ENCODE measurements at places on chromosomes 2 and 18.

DNA sequence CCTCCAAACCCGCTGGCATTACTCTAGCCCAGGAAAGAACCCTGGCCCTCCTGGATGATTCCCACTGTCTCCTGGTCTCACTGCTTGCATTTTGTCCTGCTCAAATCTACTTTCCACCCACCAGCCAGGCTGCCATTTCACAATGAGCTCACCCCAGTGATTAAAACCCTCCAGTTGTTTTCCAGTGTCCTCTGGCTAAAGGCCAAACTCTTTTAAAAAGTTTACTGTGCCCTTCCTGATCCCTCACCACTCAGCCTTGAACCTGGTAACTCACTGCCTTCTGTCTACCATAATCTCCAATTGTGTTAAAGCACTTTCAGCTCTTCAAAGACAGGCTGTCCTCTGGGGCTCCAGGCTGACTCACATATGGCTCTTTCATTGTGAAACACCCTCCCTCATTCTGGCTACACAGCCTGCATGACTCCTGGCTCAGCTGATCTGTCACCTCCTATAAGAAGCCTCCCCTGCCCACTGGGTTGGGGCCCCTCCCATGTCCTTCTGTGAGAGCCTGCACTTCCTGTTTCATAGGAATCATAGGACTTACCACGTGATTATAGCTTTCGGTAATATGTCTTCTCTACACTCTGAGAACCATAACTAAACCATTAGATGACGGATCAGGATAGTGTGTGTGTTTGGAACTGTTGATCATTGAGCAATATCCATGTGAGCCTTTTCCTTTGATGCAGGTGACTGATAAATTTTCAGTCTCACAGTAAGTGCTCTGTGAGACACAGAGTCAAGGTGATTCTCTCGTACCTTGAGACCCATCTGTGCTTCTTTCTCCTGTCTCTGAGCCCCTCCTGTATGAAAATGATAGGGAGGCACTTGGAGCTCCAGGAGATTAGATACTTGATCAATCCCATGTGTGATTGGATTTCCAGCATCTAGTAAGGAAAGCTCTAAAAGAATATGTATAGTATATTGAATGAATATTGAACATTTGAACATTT, 590.8 kb upstream of the ID2 start:
- DNase-seq: peak; percentile 58

- DNase-seq: no peak
Observed at GRCh38 chr18:28161608-28162599, 15.0 kb downstream of the CDH2 start.

DNA sequence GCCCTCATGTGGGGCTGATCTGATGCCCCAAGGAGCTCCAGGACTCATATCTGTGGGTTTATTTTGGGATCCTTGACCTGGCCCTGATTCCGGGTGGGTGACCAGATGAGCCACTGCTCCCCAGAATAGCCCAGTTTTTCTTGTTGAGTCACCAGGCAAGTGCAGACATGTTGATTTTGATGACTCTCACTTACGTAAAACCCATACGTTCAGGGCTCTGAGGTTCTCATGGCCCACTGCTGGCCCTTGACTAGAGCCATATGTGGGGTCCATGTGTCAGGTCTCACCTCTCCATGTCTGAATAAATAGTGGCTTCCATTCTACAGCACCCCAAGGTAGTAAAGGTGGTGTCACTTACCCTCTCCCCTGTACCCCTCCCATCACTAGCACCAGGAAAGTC, 41.9 kb downstream of the CDC42EP3 start:
- DNase-seq: no peak

DNA sequence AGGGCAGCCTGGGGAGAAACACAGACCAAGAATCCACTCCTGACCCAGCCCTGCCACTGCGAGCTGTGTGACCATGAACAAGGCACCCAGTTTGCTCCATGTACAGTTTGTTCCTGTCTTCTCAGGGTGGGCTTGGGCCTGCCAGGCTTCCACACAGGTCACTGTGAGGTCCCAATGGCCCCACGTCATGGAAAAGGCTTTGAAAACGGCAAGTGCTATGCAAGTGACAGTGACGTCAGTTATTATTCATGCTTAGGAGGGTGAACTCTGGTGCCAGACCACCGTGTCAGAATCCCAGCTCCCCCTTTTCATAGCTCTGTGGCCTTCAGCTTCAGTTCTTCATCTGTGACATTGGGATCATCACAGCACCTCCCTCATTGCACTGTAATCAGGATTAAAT, 87.1 kb downstream of the TNS1 start:
- DNase-seq: no peak

DNA sequence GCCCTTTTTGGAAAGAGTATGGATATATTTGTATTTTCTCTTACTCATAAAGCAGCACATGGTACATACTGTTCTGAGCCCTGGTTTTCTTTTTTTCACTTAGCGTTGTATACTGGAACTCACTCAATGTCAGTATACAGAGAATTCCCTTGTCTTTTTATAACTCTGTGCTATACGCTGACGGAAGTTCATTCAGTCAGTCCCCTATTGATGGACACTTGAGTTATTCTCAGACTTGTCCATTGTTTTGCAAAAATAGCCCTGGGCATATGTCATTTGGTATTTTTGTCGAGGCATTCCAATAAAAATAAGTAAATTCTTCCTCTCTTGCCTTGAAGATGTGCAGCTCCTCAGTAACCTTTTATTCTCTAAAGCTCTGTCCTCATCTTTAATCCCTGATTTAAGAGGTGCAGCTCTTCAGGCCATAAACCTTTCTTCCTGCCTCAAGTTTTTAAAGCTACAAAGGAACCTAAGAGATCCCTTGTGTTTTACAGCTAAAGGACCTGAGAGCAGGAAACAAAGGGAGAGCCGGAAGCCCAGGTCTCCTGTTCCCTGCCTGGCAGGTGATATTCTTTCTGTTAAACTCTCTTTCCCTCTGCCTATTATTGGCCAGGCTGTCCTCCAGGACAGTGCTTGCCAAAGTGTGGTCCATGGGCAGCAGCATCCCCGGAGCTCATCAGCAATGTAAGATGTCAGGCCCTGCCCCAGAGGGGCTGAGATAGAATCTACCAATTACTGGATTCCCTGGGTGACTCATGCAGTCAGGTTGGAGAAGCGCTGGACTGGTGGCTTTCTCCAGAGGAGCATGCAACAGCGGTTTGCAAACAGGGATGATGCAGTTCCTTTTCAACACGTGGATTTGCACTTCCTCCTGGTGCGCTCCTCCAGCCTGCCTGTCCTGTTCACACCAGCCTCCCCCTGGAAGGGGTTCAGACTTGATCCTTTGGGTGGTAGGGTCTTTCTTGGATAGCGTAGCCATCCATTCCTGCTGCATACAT, 158.0 kb downstream of the NEDD4L start:
- DNase-seq: no peak

GRCh38 chr2:207037896-207038295, 98.6 kb downstream of the CPO start:
- DNase-seq: no peak

DNA sequence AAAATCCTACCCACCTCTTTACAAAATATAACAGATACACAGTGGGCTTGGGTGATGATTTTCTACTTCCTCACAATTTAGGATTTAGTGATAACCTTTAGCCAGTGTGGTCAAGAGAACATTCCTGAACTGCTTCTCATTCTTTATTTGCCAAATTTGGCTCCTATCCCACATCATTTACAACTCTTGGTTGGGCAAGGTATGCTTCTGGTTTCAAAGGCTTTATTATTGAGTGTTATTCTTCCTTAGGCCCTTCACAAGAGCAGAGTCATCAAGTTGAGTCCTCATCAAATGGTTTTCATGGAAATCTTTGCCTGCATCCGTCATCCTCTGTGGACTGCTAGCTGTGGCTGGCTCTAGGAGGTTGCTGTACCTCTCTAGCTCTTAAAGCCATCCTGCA, 472.0 kb upstream of the ETAA1 start:
- DNase-seq: no peak

DNA sequence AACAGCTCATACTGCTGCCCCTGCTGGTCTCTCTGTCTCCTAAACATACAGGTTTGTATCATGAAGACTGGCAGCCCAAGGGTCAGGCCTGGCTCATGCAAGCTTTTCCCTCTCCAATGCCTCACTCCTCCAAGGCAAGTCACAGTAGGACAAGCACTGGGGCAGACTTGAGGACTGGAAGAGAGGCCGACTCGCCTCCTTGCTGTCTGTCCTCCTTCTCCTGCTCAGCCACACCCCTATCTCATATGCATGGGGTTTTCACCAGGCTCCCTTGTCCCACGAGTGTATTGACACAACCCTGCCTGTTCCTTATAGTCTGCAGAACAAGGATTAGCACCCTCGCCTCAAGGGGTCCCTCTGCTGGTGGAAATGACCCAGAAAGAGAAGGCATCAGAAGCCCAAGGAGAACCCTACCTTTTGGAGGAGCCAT, 223.7 kb downstream of the SOX11 start:
- no peak for DNase-seq

DNA sequence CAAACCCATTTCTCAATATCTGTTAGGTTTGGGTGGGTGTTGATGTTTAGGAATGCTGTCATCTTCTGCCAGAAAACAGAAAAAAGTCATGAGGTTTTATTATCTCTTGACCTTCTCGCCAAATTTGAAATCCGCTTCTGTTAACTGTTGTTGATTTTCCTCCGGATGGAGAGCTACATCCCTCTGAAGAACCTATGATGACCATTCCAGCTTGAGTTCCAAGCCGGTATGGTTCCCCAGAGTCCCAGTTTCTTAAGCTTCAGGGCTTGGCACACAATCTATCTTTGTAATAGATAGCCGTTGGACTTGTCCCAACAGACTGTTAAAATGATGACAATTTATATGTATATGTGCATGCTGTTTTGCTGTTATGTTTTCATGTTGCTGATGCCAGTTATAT, 1201.0 kb downstream of the LRP1B start:
- no peak for DNase-seq

- DNase-seq: no peak
Observed at GRCh38 chr18:9587924-9588323, 26.4 kb downstream of the PPP4R1 start.

DNA sequence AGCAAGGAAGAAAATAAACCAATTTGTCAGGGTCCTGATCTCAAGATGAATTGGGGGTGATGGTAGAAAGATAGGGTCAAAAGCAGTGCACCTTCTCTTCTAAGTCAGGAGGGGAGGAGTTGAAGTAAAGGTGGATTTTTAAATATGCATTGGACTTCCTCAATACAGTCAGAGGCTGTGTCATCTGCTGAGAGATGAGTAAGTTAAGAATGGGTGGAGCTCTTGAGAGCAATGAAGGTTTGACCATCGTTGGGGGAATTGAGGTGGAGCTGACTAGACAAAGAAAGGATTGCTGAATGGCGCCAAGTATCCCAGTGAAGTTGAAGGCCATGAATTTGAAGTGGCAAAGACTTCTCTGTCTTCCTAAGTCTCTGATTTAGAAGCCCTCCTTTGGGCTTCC, 18.4 kb upstream of the CPO start:
- DNase-seq: no peak

DNA sequence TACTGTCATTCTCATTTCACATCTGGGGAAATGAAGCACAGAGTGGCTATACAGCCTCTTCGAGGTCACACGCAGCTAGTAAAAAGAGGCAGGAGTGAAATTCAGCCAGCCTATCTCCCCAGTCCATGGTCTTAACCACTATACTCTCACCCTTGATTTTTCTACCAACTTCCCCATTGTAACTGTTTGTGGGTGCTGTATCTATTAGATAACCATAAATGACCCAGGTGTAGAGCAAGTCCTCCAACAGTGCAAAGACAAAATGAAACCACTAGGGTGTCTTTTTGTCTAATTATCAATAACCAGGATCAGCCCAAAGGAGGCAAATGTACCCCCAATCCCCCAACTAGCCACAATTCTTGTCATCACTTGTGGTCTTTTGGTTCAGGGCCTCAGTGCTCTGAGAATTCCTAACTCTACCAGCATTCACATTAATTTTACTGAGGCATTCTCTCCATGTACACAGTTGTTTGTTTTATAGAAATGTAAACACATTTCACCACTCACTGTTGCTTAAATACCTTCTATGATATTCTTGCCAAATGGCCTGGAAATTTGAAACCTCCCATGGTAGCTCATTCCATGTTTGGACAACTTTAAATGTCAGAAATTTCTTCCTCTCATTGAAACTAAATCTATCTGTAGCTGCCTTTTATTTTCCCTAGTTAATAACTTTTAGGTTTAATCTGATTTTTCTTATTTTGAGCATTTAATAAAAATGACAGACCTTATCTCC, 58.7 kb downstream of the SLC40A1 start:
- no peak for DNase-seq

GRCh38 chr18:74459889-74460288, 2.8 kb upstream of the DIPK1C start:
- no peak for DNase-seq

DNA sequence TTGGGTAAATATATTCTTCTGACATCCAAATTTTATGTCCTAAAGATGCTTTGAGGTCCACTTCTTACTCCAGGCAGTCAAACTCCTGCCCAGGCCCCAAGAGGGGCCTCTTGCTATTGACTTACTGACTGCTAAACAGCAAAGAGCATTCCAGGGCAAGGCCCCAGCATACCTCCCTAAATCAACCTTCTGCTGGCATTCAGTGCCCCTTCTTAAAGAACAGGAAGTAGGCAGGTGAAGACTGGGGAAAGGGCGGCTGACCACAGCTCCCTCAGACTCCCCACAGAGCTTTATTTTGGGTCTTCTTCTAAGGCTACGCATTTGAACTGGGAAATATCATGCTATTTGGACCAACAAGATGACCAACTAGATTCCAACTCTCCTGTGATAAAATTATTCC, 68.9 kb downstream of the USP40 start:
- no peak for DNase-seq

DNA sequence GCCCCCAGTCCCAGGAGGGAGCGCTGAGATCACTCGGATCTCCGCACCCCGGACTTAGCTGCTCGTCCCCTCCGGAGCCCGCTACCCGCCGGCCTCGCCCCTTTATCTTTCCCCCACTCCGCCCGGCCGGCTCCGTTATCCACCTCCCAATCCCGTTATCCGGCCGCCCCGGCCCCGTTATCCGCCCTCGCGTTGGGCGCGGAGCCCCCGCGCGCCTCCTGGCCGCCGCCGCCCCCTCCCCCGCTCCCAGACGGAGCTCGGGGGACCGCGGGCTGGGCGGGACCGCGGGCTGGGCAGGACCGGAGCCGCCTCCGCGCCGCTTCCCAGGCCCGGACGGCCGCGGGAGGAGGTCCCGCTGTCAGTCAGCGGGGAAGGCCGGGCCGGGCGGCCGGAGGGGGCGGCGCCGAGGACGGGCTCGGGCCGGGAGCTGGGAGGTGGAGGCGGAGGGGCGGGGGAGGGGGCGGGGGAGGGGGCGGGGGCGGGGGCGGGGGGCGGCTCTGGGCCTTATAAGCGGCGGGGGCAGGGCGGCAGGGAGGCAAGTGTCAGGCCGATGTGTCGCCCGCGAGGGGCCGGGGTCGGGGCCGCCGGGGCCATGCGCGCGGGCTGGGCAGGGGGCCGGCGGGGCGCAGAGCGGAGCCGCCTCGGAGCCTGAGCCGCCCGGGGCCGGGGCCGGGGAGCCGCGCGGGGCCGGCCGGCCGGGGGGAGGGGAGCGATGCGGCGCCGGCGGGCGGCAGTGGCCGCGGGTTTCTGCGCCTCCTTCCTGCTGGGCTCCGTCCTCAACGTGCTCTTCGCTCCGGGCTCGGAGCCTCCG, at the start of gene PKDCC:
Gene PKDCC, plus strand, starts transcription at position 534 of the 811 bp plus-strand sequence. Its CDS starts 179 bp downstream, at position 713.
- DNase-seq: no peak

GRCh38 chr2:102081606-102082005, 60.9 kb upstream of the IL1R1 start:
- DNase-seq: no peak

GRCh38 chr2:136375017-136375901, 257.3 kb upstream of the CXCR4 start:
- DNase-seq: no peak

Data from BJ (cell line).